Tibial nerve (tissue), 4 donors: ENCODE measurements at places on chromosomes 16 and 17.
A peak's percentile ranks its signal among the peaks of the same experiment; 100 is the strongest.

DNA sequence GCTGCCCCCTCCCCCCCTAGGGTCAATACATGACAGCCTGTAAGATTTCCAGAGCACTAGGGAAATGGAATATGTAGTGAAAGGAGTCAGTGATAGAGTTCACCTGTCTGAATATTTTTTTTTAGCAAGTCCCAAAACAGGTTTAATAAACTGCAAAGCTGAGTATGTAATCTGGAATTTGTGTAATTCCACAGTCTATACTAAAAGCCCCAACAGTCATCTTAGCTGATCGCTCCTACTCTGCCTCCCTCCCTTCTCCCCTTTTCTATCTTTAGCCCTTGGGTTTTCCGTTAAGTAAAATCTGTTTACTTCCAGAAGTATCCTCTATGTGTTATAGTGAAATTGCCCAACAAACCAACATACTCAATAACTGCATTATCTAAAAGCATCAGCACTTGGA, 3.5 kb downstream of the CDH13 start:
- DNase-seq = no peak

DNA sequence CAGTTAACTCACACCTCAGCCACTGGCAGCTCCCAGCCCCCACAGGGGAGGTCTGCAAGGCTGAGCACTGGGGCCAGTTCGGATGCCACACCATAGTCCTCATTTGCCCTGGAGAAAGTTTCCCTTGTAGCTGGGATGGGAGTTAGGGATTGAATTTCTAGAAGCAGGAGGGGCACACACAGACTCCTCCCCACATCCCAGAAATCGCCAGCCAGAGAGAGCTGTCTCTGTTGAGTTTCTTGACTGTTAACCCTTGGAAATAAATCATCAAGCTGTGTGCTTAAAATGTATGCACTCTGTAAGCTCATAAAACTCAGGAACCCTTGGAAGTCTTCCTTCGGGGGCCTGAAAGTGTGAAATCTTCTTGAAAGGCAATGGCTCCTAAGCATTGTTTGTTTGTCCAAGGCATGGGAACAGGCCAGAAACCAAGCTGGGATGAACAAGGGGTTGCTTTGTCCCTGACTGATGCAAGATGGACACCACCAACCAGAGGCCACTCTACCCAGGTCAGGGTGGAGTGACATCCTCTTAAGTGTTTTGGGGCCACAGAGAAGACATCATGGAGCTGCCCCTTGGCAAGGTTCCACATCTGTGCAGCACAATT, 394 bp upstream of the PRM3 start:
- DNase-seq = no peak

GRCh38 chr17:79160980-79161636, 86.5 kb downstream of the ENGASE start:
- DNase-seq = no peak

GRCh38 chr16:53881371-53881770, 177.4 kb downstream of the FTO start:
- no peak for DNase-seq

GRCh38 chr17:38333635-38334295, 10.0 kb downstream of the GPR179 start:
- no peak for DNase-seq

DNA sequence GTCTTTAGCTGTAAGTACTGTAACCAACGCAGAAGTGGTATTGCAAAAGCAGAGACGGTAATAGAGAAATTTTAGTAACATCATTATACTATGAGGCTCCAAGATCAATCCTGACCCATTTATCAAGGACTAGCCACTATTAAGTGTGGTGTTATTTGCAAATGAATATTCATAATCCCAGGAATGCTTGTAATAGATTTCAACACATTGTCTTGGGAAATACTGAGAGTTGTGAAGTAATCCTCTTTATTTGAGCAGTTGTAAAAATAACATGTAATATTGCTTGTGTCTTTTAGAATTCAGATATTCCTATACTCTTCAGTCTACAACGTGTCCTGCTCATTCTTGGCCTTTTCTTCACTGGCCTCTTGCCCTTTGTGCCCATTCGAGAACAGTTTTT, 46.4 kb downstream of the GDPD1 start:
- no peak for DNase-seq

GRCh38 chr17:45011767-45012166, 39.7 kb downstream of the DCAKD start:
- DNase-seq = no peak

- no peak for DNase-seq
Observed at GRCh38 chr16:17499223-17499902, 28.6 kb upstream of the XYLT1 start.

GRCh38 chr16:57446531-57447185, 527 bp downstream of the CIAPIN1 start:
- DNase-seq = peak; percentile 17

DNA sequence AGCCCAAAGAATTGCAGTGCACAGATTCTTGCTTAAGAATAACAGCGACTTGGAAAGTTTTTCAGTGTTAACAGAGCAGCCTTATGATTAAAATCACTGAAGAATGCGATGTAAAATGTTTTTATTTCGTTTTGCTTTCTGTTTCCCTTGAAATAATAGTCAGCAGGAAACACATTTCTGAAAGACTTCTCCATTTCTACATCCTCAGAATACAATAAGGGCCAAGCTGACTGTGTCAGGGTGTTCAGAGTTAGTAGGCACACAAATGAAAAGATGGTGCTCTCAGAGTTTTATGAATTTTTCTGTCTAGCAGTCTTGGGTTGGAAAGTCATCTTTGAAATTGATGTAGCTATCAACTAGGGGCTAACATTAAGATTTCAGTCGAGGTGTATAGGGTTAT, 582.9 kb upstream of the RBFOX1 start:
- no peak for DNase-seq

DNA sequence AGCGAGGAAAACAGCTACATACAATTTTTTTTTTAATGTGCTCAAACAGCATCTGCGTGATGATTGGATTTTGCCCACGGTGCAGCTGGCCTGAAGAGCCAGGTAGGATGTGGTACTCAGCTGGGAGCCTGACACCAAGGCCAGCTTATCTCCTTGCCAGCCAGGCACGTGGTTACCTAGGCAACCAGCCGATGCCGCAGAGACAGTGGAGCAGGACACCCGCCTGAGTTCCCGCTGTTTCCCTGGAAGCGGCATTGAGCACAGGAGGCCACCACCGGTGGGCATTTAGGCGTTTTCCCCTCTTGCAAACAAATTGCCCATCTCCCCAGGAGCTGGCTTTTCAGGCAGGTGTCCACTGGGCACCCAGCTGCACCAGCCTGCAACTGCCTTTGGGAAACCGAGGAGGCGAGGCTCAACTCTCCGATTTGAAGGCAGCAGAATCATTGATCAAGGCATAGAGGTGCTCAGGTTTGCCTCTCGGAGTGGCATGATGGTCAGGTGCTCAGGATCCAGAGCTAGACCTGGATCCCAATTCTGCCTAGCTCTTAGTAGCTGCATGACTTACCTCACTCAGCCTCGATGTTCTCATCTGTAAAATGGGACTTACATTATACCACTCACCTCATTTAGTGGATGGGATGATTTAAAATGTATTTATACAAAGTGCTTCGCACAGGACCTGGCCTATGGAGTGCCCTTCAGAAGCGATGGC, 137.5 kb upstream of the PLCG2 start:
- DNase-seq = no peak

DNA sequence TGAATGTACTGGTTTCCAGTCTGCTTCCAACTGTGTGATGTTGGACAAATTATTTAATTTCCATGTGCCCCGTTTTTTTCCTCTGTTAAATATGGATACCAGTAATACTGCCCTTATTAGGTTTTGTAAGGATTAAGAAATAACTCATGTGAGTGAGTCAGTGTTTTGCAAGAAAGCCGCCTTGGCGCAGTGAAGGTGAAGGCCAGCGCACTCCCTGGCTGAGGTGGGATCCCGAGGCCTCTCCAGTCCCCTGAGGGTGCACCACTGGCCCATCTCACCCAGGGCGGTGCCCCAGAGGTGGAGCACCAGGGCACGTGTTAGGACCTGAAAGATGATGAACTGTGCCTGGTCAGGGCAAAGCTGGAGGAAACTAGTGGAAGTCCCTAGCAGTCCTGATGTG, 43.5 kb downstream of the PHKB start:
- no peak for DNase-seq

- DNase-seq = no peak
Observed at GRCh38 chr17:9456330-9456729, 119.3 kb downstream of the STX8 start.

DNA sequence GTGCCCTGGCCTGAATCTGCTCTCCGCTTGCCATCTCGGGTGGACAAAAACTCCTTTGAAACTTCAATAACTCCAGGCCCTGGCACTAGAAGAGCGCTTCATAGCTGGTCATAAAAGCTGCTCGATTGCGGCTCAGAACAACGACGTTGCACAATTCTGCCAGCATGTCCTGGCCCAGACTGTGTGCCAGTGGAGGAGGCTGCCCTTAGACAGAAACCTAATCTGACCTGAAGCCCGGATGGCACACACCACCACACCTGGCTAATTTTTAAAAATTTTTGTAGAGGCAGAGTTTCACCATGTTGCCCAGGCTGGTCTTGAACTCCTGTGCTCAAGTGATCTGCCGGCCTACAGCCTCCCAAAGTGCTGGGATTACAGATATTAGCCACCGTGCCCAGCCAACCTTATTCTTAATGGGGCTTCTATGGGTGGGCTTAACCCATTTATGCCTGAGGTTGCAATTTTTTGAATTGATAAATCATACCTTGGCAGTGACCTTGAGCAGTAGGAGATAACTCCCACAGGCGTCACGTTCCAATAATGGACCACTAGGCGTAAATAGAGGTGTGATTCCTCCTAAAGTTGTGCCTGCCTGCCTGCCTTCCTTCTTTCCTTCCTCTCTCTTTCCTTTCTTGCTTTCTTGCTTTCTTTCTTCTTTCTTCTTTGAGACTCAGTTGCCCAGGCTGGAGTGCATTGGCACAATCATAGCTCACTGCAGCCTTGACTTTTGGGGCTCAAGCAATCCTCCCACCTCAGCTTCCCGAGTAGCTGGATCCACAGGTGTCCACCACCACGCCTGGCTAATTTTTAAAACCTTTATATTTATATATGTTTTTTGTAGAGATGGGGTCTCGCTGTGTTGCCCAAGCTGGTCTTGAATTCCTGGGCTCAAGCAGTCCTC, 1.1 kb upstream of the PPL start:
- DNase-seq = no peak

- DNase-seq = no peak
Observed at GRCh38 chr17:31523862-31524730, 132.6 kb downstream of the RAB11FIP4 start.

GRCh38 chr17:62336527-62336926, 43.8 kb upstream of the EFCAB3 start:
- DNase-seq = no peak

DNA sequence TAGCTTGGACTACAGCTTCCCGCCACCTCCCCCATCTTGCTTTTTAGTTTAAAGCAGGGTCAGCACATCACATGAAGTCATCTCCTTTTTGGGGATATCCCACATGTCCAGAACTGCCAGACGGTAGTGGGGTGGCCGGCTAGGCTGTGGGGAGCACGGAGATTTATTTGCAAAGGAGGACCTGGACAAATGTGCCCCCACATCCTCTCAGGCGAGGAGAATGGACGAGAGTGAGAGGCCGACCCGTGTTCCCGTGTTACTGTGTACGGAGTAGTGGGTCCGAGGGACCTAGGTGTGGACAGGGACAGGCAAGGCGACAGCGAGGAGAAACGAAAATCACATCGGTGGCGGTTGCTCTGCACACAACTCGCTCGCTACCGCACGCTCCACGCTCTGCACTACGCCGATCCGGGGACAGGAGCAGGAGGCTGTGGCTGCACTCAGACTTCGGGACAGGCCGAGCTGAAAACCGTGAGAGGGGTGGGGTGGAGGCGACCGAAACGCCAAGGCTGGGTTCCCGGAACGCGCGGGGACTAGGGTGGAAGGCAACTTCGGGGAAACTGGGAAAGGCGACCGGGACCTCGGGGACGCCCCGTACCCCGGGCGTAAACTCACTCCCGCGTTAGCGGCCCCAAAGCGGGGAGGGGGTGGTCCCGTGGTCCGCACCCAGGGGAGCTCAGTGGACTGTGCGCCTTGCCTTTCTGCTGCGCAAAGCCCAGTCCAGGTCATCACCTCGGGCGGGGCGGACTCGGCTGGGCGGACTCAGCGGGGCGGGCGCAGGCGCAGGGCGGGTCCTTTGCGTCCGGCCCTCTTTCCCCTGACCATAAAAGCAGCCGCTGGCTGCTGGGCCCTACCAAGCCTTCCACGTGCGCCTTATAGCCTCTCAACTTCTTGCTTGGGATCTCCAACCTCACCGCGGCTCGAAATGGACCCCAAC, at the start of gene MT1A:
MT1A (plus strand) TSS at position 853 of the 937 bp plus-strand sequence; CDS start at position 926, 73 bp downstream.
- peak; percentile 61 for DNase-seq

DNA sequence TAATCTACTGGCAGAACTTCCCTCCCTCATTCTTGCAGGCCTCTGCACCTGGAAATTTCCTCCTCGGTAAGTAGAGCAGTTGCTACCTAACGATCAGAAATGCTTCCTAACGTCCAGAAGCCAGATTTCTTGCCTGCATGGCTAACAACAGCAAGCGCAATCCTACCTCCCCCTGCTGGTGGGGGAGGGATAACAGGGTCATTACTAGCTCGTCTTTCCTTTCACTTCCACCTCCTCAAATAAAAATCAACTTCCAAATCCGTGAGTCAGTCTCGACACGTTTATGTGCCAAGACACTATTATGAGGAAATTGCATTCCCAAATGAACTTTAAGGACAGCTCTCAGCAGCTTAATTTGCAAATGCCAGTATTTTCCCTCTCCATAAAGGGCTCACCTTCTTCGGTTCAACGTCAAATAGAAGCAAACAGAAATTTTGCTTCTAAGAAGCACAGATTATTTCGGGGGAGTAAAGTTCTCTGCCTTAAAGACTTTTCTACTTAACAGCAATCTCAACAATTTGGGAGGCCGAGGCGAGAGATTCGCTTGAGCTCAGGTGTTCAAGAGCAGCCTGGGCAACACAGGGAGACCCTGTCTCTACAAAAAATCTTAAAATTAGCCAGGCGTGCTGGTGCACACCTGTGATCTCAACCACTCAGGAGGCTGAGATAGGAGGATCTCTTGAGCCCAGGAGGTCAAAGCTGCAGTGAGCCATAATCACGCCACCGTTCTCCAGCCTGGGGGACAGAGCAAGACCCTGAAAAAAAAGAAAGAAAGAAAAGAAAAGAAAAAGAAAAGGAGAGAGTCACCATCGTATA, 188.6 kb upstream of the PSMD7 start:
- DNase-seq = peak; percentile 9

DNA sequence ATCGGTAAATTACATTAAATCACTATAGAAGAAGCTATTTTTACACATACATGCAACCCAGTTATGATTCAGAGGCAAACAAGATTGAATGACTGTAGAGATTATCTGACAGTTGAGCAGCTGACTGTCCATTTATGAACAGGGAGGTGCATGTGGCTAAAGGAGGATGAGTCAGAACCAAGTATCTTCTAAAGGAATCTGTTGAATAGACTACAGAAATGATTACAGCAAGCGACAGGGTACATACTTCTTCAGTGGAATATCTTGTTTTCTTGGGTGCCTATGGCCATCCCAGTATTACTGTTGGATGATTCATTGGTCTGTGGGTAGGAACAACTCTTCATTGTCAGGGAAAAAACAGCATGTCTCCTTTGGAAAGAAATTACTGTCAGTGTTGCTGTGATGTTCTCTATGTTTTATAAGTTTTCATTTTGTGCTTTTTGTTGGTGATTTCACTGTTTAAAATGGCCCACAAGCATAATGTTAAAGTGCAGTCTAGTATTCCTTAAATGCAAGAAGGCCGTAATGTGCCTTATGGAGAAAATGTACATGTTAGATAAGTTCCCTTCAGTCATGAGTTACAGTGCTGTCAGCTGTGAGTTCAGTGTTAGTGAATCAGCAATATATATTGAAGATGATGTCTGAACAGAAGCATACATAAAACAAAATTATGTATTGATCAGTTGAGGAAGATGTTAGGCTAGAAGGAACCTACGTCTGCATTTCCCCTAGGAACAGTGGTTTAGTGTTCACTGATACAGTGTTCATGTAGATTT, 27.0 kb downstream of the CBFB start:
- no peak for DNase-seq
